ENCODE measurements at places on chromosomes 6 and 20. TPM values are rescaled to one million over a fixed set of nuclear protein-coding genes. Genes with fewer than 3 reads are reported as not detected.

Gene OPRL1
- 0.99 TPM for total RNA-seq

Gene SLC16A10
- 2.4 TPM for total RNA-seq

Gene NRM
- 30.2 TPM for total RNA-seq

Gene TRIM15
- total RNA-seq, result not detected

DNA sequence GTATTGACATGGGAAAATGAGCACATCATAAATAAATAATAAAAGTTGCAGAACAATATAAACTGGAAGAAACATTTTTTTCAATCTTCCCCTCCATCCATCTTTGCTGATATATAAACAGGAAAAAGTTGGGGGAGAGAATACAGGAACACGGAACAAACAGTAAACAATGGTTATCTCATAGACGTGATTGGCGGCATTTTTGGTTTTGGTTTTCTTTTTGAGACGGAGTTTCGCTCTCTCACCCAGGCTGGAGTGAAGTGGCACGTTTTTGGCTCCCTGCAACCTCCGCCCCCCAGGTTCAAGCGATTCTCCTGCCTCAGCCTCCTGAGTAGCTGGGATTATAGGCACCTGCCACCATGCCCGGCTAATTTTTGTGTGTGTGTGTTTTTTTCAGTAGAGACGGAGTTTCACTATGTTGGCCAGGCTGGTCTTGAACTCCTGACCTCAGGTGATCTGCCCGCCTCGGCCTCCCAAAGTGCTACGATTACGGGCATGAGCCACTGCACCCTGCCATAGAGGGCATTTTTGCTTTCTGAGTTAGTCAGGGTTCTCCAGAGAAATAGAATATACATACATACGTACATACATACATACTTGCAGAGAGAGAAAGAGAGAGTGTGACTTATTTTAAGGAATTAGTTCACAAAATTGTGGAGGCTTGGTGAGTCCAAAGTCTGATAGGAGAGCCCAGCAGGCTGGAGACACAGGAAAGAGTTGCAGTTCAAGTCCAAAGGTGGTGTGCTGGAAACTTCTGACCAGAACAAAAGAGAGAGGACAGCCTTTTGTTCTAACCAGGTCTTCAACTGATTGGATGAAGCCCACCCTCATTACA is 22.6 kb downstream of the GNL1 start:
- H3K27me3 ChIP-seq, result no peaks in the 10 kb centered on the region
- H3K4me3 ChIP-seq, result peak overlapping the region; percentile 77
- H3K27ac ChIP-seq, result peak overlapping the region; percentile 93
- DNase-seq, result peak; percentile 57
- no peaks in the 10 kb centered on the region for H3K36me3 ChIP-seq

Data from activated CD8-positive, alpha-beta memory T cell treated with anti-CD3 and anti-CD28 coated beads, Interleukin-2, amount 10 ng/mL, durations not matched to agents 7 days and 5 days (primary cell).